ENCODE measurements at places on chromosomes 7 and 10.

- DNase-seq, result no peak
Observed at GRCh38 chr10:80191589-80192270, 13.6 kb downstream of the ANXA11 start.

DNA sequence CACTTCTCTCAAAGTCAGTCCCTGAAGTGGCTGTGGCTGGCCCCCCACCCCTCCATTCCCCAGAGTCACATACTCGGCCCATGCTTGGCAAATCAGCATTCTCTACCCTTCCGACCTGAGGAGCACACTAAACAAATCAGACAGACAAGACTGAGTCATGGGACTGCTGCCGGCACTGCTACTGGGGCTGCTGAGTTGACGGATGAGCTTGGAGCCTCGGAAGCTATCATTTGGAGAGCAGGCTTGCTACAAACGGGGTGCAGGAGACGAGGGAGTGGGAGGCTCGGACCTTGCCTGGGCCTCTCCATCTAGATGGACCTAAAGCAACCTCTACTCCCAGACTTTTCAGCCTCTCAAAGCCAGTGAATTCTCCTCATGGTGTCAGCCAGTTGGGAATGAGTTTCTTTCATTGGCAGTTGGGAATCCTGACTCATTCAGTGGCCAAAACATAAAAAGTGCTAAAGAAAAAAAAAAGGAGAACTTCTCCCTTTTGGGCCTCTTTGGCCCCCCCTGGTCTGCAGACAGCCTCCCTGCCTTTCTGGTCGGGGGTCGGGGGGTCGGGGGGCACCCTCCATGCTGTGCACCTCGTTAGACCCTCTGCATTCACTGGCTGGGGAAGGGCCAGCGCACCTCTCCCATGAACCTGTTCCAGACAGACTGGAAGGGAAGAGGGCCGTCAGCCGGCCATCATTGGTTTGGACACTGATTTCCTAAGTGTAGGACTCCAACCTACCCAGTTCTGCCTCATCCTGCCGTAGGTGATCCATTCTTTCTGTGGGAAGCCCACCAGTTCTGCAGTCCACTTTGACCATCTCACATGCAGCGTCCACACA is 52.3 kb upstream of the COL13A1 start:
- DNase-seq, result no peak

DNA sequence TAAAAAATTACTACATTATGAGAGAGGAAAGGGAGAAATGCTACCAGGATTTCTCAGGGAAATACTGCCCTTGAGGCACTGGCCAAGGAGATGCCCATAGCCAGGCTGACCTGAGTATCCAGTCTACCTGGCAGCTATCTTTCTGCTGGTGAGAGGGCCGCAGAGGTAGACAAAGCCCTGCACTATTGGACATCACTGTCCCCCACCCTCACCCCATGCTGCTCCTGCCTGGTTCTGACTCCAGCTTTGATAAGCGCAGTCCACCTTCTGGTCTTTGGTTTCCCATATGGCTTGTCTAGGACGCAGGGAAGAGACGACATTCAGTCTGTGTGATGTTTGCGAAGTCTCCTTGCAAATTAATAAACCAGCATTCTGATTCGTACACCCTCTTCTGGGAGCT is 3.7 kb downstream of the ITPRIP start:
- DNase-seq, result no peak

GRCh38 chr10:86098187-86098881 is 268.3 kb downstream of the GRID1 start:
- DNase-seq, result no peak

DNA sequence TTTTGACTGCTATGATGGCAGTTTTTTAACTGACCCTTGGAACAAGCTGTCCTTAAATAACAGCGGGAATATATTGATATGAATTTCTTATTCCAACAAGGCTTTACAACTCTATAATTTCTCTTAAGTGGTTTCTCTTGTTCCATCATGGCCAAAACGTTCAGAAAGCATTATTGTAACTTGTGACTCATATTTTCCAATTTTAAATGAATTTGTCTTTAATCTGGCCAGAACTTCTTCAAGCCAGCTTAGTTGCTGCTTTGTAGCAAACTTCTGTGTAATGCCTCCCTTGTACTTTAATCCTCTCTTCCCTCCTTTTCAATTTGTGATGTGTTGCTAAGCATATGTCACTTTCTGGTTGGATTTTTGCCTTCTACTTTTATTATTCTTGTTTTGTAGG is 271.9 kb downstream of the KIF20B start:
- no peak for DNase-seq

GRCh38 chr10:100745882-100746783 is 751 bp downstream of the PAX2 start:
- DNase-seq, result no peak

DNA sequence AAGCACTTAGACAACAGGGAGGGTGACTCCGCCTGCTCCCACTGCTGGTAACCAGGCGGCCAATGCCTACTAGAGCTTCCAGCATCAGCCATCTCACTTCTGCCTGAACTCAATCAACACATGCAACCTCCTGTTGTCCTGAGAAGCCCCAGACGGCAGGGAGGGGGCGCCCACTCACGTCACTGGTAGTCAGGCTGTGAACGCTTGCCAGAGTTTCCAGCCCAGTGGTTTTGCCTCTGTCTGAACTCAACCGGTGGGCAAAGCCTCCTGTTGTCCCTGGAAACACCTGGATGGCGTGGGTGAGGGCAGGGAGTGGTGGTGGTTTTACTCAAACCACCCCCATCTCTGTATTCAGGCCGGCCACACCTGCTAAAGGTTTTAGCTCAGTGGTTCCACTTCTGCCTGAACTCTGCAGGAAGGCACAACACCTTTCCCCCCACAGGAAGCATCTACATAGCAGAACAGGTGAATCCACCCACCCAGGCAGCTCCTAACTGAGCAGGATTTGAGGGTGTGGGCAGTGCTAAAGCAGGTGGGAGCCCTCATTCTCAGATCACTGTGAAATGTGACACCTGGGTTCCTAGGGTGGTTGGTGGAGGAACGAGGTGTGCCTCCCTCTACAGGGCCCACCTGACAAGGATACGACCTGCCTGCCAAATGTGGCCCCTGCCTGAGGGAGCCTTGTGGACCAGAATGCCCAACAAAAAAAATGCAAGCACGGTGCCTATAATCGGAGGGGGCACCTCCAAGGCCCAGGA is 563.0 kb upstream of the SEMA3D start:
- DNase-seq, result no peak

DNA sequence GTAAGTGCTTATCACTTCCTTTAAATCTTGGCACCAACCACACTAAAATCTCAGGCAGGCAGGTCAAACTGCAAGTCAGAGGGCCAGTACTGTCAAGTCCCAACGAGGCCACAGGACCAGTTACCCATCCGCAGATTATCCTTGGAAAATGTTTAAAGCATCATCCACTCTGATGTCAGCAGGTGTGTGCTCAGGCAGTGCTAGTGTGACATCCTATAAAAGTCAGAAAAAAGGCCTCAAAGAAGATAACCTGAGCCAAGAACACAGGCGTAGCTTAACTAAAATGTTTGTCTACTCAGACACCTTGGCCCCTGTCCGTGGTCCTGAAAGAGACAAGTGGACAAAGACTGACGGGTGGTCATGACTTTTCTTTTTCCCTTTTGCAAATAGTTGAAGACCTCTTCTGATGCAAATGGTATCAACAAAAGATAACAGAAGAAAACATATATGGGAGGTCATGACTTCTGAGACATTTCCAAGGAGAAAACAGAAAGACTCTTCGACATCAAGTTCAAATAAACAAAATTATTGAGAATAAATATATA is 309.3 kb downstream of the KCNMA1 start:
- DNase-seq, result no peak

GRCh38 chr7:24879291-24879690 is 100.7 kb downstream of the OSBPL3 start:
- DNase-seq, result no peak

DNA sequence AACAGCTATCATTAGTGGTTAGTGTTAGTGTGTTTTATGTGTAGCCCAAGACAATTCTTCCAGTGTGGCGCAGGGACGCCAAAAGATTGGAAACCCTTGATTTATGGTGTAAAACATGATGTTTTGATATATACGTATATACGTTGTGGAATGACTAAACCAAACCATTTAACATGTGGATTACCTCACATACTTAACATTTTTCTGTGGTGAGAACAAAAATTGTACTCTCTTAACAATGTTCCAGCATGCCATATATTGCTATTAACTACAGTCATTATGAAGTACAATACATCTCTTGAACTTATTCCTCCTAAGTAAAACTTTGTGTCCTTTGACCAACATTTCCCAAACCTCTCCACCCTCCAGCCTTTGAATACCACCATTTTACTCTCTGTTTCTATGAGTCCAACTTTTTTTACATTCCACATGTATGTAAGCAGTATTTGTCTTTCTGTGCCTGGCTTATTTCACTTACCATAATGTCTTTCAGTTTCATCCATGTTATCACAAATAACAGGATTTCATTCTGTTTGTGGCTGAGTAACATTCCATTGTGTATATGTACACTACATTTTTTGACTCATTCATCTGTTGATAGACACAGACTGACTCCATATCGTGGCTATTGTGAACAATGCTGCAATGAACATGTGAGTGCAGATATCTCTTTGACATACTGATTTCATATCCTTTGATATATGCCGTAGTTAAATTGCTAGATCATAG is 42.2 kb upstream of the MAGI2 start:
- no peak for DNase-seq

GRCh38 chr10:88428976-88429375 is 154.1 kb downstream of the RNLS start:
- no peak for DNase-seq

DNA sequence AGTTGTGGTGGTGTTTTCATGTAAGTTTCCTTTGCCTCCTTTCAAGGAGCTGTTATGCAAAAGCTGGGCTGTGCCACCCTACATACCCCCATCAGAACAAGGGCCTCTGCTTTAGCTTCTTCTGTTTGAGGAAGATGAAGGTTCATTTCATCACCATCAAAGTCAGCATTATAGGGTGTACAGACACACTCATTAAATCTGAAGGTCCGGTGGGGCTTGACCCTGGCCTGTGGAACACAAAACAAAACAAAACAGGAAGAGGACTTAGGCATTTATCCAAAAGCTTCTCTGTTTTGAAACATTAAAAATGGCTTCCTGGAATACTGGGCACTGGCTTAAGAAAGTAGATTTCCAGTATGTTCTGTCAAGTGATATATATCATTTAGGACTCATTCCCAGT is 15.8 kb downstream of the POLR3A start:
- no peak for DNase-seq

- DNase-seq, result peak; percentile 11
Observed at GRCh38 chr10:32056136-32057035, at the start of gene KIF5B. TSS of gene KIF5B (minus strand) at chr10:32056425. CDS start at chr10:32055973, 452 bp downstream.

GRCh38 chr7:118657391-118658005 is 433.0 kb downstream of the ANKRD7 start:
- DNase-seq, result no peak

- DNase-seq, result no peak
Observed at GRCh38 chr10:102540023-102540422, 36.3 kb downstream of the SUFU start.

- no peak for DNase-seq
Observed at GRCh38 chr7:116271963-116272886, 61.9 kb downstream of the TES start.

- no peak for DNase-seq
Observed at GRCh38 chr10:16016688-16017087, 156.4 kb upstream of the MINDY3 start.

DNA sequence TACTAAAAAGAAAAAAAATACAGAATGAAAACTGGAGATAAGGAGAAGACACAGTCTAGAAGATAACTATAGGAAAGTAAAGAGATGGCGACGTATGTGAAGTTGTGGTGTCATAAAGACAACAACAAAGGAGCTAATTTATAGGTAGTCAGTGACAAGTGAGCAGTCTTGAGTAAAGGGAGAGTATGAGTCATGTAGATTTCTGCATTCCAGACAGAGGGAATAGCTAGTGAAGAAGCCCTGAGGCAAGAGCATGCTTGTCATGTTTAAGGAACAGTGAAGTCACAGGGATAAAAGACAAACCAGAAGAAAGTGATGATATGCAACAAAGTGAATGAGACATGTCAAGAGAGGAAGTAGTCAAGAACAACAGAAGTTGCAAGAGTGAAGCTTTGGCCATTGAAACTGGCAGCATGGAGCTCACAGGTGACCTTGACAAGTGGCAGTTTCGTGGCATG is 2.3 kb upstream of the MIOS start:
- DNase-seq, result no peak

- DNase-seq, result no peak
Observed at GRCh38 chr10:132551808-132552130, 14.2 kb downstream of the INPP5A start.

- no peak for DNase-seq
Observed at GRCh38 chr10:76906256-76906655, 731.4 kb downstream of the KCNMA1 start.

DNA sequence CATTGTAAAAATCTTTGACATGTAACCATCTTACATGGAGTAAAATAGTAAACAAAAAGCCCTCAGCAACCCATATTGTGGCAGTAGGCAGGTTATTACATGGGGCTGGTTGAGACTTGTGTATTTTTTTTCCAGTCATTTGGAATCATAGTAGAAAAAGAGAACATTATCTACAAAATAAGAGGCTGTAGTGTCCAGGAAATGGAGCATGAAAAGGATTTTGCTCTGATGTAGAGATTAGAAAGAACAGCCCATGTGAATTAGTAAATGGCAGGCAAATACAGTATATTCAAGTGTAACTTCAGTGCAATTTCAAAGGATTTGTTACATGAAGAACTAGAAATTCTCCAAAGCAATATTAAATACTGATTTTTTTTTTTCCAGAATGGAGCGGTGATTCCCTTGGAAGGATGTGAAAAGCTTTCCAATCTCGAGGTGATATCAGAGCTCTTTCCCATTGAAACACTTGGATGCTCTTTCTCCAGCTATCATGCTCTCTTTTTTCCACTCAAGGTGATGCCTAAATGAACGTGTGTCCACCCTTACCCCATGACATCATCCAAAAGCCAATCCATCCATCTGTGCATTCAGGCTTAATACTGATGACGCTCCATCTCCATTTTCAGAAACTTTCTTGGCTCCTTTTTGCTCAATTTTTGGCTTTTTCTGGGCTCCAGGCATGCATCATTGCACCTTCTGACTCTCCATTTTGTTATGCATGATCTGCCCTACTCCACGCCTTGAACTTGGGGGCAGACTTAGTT is 1034.7 kb downstream of the TYW1 start:
- DNase-seq, result no peak

- DNase-seq, result no peak
Observed at GRCh38 chr7:92988051-92988450, 129.7 kb downstream of the SAMD9 start.

DNA sequence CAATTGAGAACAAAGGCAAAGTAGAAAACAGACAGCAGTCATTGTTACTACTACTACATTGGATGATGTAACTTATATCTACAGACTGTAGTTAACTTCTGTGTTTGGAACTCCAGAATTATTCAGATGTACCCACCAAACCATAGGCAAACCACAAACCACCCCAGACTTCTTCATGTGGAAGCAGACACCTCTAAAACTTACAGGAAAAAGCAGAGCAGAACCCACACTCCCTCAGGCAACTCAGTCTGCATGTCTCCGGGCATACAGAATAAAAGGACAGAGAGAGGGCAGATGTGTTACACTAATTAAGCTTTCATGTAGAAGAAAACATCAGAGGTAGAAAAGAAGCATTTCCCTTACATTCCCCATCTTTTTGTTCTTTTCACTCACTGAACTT is 9.0 kb downstream of the LSM5 start:
- no peak for DNase-seq

GRCh38 chr7:187227-187927 is 5.0 kb upstream of the FAM20C start:
- no peak for DNase-seq

Data from NCI-H2029 treated with DMSO at 0.1 percent for 48 hours (cell line).